ENCODE measurements at places on chromosomes 2 and 18. TPM values are rescaled to one million over a fixed set of nuclear protein-coding genes. Genes with fewer than 3 reads are reported as not detected.

The DYNAP gene
- total RNA-seq, result not detected

The CTAGE1 gene
- total RNA-seq, result not detected

The DCC gene
- not detected for total RNA-seq

The STK17B gene
- 27.9 TPM for total RNA-seq

The PSTPIP2 gene
- 5.9 TPM for total RNA-seq

The MC2R gene
- not detected for total RNA-seq

The C2orf72 gene
- 0.55 TPM for total RNA-seq
